ENCODE measurements at places on chromosomes 12 and 14.

DNA sequence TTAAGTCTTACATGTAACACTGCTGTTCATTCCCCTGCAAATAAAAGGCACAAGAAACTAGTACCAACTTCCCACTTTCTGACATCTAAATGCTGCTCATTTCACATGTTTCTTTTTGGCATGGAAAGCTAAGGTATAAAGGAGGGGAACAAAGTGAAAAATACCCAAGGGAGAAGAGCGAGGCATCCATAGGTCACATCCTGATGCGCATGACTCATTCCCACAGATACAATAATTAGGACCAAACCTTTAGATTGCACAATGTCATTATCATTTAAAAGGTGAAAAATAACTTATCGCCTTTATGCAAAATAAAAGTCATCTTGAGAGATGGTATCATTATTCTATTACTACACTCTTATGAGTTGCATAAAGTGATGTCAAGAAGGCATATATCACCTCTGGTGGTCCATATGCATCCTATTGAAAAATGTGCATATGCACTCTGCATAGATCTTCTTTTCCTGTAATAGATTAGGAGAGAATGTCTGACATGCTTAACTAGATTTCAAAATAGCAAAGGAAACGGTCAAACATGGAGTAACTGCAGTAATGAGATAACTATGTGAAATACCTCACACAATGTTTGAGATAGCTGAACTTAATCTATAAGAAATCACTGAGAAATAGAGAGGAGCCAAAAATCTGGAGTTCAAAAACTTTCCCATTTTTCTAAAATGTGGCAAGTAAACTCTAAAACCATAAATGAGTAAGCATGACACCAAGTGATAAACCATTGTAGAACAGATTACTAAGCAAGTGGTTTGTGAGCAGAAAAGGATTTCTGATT, 382.5 kb upstream of the TMTC1 start:
- DNase-seq, result no peak

DNA sequence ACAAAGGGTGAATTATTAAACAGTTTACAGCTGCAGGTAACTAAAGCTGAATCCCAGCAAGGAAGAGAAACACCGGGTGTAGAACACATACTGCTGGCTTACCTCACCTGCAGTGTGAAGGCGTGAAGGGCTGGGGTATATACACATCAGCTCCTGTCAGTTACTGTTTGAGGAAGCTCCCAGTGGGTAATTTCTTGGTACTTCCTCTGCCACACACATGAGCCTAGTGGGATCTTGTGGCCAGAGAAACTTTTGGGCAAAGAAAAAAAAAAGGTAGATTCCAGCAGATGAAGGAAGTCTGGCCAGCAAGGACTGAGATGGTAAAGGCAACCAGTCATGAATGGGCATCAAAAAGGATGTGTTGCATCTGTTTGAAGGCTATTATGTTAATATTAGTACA, 14.0 kb upstream of the GPR33 start:
- no peak for DNase-seq

GRCh38 chr14:70884595-70885342, 22.5 kb upstream of the PCNX1 start:
- no peak for DNase-seq

DNA sequence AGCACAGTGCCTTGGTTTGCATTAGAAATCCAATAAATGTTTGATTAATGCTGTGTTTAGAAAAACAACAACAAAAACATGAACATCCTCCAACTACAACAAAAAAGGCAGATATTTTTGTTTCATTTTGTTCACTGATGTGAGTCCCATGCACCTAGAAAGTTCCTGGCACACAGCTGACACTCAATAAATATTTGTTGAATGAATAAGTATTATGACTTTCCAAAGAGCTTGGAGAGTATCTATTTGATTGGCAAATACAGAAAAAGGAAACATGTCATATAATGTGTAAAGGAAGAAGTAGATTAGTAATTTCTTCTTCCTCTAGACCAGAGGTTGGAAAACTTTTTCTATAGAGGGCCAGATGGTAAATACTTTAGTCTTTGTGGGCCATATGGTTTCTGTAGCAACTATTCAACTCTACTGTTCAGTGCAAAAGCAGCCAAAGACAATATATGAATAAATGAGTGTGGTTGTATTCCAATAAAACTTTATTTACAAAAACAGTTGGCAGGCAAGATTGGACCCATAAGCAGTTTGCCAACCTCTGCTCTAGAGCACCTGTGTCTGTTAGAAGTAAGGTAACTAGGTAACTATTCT, 312.3 kb upstream of the DIO2 start:
- no peak for DNase-seq

GRCh38 chr12:65638324-65638723, 186.0 kb upstream of the HMGA2 start:
- DNase-seq, result no peak

DNA sequence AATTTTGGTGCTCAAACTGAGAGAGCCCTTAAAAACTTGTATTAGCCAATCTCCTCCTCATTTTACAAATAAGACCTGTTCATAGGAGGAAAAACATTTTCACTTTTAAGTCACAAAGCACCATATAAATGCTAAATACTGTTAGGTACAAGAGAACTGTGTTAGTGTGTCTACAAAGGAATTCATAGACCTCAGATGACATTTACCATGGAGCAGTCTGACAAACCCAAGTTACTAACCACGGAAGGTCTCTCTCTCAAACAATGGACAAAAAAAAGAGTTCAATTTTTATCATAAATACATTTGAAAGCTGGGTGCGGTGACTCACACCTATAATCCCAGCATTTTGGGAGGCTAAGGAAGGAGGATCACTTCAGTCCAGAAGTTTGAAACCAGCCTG, 10.0 kb downstream of the SBNO1 start:
- no peak for DNase-seq

GRCh38 chr12:59179231-59179630, 258.9 kb upstream of the LRIG3 start:
- no peak for DNase-seq

- no peak for DNase-seq
Observed at GRCh38 chr12:6033546-6033945, 88.5 kb upstream of the ANO2 start.

- DNase-seq, result no peak
Observed at GRCh38 chr12:26799741-26800140, 33.3 kb downstream of the ITPR2 start.

DNA sequence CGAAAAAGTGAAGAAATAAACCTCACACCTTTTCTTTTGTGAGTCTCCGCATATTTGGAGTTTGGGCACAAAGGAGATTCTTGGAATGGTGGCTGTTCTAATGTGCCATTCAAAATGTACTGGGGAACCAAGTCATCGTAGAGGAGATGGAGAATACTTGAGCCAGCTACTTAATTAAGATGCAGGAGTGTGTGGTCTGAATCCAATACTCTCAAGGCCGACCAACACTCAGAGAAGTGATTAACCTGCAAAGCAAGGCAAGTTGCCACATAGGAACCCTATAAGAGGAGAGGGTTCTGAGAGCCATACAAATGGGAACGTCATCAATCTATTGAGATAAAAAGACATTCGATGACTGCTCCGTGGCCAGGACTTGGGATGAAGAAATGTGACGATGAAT, 446.7 kb downstream of the GLT1D1 start:
- DNase-seq, result no peak

DNA sequence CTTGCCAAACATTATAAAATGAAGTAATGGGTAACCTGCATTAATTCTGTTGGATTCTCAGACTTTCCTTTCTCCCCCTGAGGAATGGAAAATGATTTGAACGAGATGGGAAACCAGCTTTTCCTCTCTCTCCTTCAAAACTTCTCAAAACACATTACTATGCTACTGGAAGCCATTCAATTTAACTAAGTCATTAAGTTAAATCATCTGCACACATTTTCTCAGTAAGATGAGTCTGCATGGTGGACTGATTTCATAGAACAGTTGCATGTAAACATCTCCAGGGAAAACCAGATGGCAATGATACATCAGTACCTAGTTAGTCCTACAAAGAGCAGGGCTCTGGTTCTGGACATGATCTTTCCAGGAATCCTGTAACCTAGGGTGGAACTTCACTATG, 59.9 kb downstream of the BMP4 start:
- no peak for DNase-seq

GRCh38 chr12:3049611-3050249, 27.4 kb upstream of the TSPAN9 start:
- no peak for DNase-seq

- no peak for DNase-seq
Observed at GRCh38 chr12:58206876-58207275, 265.5 kb downstream of the ATP23 start.

- DNase-seq, result peak; percentile 46
Observed at GRCh38 chr14:105069871-105070759, 4.9 kb upstream of the GPR132 start.

- no peak for DNase-seq
Observed at GRCh38 chr14:78983126-78983525, 813.0 kb downstream of the NRXN3 start.

DNA sequence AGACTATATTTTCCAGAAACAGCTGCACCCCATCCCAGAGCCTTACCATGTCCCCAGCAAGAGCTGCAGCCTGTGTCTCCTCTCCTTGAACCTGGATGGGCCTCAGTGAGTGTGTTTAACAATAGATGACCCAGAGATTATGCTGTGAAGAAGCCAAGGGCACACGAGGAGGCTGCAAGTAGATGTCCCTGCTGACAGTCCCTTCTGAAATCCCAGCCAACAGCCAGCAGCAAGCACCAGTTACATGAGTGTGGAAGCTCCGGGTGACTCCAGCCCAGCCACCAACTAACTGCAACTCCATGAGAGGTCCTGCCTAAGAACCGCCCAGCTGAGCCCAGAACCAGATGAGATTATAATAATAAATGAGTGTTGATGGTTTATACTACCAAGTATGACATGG, 191.7 kb downstream of the BCL11B start:
- DNase-seq, result no peak

DNA sequence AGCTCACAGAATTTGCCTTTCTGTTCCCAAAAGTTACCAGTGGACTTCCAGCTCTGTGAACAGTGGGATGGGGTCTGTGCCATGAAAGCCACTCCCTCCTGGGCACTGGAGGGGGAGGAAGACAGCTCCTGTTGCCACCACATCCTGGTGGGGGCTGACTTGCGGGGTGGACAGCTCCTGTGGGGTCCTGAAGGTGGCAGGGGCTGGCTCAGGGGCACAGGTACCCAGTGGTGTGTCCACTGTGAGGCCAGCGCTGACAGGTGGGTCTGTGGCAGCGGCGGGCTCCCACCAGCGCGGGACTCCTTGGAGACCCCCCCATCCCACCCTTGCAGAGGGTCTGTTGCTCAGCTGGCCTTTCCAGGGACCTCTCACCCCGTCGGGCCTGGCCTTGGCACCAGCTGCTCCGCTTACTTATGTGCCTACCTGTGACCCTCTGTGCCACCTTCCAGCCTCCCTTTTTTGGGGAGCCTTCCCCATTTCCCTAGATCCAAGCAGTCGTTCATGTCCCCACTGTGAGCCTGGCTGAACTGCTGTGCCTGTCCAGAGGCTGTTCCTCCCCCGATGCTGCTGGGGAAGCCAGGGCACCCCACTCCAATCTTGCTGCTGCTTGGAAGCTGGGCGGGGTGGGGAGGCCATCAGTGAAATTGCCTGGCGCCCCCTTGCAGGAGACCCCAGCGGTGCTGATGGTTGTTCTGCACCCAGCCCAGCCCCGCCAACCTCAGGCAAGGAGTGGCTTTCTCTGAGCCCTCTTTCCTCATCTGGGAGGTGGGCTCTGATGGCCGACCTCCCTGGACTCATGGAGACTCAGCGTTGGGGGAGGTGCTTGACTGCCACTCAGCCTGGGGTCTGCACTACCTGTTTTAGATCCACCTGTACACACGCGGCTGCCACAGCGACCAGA, 2.2 kb downstream of the TEDC1 start:
- peak; percentile 32 for DNase-seq

GRCh38 chr12:57236925-57237595, 7.5 kb downstream of the SHMT2 start:
- DNase-seq, result no peak

DNA sequence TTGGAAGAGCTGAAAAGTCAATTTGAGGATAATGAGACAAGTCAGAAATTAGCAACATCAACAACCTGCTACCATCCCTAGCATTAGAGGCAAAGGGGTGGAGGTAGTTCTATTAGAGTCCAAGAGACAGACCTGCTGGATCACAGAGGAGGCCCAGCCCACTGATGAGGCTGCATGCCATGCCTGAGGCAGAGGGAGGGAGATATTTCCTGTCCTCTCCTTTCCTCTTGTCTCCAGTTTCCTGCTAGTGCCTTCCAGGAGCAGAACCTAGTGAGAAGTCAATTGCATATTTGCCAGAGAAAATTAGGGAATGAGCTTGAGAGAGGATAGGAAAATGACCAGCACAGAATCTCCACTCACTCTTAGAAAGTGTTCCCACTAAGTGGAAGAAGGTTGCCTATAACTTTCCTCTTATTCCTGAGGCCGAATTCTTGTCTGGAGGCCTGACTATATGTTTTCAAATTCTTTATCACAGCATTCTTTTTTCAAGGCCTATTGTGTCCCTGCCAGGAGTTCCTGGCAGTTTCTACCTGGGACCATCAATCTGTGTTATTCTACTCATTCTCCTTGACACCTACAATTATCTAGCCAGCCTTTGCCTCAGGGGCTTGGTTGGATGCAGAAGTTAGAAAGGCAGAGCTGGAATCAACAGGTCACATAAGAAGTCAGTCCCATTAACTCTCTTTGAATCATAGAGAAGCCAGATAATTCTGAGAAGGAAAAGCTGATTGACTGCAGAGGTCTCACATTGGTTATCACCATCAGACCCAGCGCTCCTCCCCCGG, 121.9 kb downstream of the EMP1 start:
- no peak for DNase-seq

DNA sequence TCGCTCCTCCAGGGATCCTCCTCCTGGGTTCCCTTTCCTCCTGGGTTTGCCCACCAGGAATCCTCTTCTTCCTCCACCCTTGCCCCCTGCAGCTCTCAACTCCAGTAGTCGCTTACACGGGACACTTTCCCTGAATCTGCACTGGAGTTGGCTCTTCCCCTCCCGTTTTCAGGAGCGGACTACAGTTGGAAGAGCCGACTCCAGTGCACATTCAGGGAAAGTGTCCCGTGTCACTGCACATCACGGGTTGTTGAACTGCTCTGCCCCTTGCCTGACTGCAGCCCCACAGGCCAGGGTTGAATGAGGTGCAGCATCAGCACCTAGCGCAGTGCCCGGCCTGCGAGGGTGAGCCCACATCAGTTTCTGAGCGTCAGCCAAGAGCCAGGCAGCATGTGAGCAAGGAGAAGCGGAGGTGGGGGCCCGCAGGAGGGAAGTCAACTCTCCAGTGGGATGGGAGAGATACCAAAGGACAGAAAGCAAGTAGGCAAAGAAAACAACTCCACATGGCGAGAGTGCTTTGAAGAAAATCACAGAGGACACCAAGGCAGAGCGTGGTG, 13.1 kb downstream of the RAPGEF3 start:
- no peak for DNase-seq

Measured in CD4-positive, alpha-beta T cell treated with Interleukin-10 for 1 hour (primary cell).